ENCODE measurements at places on chromosomes 1 and 21. TPM values are rescaled to one million over a fixed set of nuclear protein-coding genes. Genes with fewer than 3 reads are reported as not detected.

The KRTAP10-12 gene
- total RNA-seq = not detected

The BMP8A gene
- total RNA-seq = not detected

The KLHDC8A gene
- not detected for total RNA-seq

The DISP1 gene
- 4.7 TPM for total RNA-seq

The MLLT11 gene
- 5.3 TPM for total RNA-seq

The RNU1-3 gene
- total RNA-seq = under 0.01 TPM

The MTARC2 gene
- 0.56 TPM for total RNA-seq

The PYHIN1 gene
- not detected for total RNA-seq

The MARK1 gene
- not detected for total RNA-seq

The RAVER2 gene
- 6.7 TPM for total RNA-seq

The TMCC2 gene
- 2.0 TPM for total RNA-seq

The SELENBP1 gene
- total RNA-seq = 21.1 TPM

The KCNT2 gene
- total RNA-seq = 0.56 TPM

Data from IMR-90 (cell line).